ENCODE measurements at places on chromosomes 12 and 14.
A peak's percentile ranks its signal among the peaks of the same experiment; 100 is the strongest.

- no peak for DNase-seq
Observed at GRCh38 chr14:68164711-68165113, 345.1 kb downstream of the RAD51B start.

DNA sequence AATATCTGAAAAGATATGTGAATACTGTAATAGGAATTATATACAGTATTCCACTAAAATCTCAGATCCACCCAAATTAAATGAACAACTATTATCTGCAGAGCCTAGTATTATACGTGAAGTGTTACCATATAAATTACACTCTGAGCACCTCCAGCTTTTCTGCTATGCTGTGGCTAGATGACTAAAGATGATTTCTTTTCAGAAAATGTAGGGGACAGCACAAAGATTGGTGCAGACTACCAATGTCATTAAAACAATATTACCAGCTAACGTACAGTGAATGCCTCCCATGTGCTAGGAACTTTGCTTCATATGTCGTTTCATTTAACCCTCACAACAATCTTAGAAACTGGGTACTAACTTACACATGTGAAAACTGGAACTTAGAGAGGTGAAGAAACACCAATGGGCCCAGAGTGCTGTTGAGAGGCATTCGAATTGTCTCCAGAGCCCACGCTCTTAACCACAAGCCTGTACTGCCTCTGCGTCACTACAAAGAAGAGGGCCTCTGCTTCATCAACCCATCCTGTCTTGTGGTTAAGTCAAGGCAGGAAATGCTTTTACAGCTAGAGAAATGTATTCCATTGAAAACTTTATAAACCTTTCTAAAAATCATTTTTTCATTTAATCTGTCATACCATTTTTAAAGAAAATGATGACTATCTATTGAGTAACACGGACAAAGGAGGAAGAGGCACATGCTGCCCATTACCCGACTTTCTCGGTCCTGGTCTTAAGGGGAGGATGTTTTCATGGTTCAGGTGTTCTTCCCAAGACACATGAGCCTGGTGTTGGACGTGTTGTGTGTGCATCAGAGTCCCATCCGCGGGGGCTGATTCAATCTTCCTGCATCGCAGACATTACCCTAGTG is 1.3 kb downstream of the GPR65 start:
- DNase-seq = no peak

GRCh38 chr12:13177373-13177772 is 19.2 kb upstream of the EMP1 start:
- no peak for DNase-seq

DNA sequence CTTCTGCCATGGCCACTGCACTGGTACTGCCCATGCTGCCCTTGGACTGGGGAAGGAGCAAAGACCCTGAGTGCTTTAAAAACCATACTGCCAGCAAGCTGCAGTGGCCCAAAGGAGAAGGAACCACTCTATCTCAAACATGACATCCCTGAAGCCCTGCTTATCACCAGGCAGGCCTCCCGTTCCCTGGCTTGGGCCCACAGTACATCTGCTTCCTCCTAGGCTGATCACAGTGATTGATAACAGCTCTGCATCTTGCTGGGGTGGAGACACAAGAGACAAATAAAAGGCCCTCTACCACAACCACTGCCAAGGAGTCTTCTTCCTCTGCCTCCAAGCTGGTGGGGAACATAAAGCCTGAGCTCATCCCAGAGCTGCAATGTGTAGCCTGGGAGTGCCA is 567.5 kb downstream of the TRHDE start:
- no peak for DNase-seq

GRCh38 chr14:105305345-105305744 is 4.5 kb upstream of the BRF1 start:
- no peak for DNase-seq

DNA sequence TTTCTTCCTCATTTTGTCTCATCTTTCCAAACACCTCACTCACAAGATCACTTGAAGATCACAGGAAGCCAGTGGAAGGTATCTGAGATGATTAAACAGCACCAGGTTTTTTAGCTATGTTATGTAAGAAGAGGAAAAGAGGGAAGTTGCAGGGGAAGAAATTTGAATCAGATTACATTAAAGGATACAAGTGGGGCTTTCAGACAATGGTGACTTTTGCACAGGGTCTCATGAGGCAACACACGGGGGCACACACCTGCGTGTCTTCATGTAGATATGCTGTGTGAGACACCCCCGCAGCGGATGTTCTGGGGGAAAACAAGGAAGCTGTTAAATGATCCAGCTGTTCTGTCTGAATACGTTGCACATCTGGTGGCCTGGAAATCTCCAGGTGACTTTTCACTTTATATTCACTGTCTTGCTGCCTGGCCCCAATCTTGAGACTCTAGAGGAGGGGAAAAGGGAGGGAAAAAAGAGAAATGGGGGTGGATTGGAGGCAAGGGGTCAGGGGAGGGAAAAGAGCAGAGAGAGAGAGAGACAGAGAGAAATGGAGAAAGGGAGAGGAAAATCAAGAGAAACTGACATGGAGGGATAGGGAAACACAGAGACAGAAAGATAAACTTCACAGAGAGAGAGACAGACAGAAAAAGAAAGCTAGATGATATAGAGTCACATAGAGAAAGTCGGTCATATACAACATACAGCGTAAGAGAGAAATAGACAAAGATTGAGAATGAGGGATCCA is 36.3 kb upstream of the PPP1CC start:
- no peak for DNase-seq

DNA sequence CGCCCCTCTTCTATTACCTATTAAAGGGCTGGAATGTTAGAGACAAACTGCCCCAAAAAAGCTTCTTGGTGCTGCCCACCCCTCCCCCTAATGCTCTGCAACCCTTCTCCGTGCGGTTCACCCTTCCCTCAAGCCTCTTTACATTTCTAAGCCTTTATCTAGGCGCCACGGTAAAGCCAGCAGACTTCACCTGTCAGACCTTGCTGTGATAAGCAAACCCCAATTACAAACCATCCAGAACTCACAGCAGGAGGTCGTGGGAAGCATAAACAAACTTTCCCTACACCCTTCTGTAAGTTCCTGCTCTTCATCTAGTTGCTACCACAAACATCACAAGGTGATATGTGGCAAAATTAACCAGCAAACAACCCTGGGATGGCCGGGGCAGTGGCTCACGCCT is 56.8 kb downstream of the MOK start:
- DNase-seq = no peak

- no peak for DNase-seq
Observed at GRCh38 chr12:11947213-11947612, 123.5 kb upstream of the BCL2L14 start.

DNA sequence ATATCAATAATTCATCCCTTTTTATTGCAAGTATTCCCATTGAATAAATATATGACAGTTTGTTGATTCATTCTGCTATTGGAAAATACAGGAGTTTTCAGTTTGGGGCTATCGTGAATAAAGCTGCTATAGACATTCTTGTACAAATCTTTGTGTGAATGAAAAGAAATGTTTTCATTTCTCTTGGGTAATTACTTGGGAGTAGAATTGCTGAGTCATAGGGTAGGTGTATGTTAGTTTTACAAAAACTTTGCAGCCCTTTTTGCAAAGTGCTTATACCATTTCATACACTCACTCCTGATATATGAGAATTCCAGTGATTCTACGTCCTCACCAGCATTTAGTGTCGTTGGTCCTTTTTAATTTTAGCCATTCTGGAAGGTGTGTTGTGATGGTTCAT is 6.9 kb upstream of the PTCSC3 start:
- no peak for DNase-seq

DNA sequence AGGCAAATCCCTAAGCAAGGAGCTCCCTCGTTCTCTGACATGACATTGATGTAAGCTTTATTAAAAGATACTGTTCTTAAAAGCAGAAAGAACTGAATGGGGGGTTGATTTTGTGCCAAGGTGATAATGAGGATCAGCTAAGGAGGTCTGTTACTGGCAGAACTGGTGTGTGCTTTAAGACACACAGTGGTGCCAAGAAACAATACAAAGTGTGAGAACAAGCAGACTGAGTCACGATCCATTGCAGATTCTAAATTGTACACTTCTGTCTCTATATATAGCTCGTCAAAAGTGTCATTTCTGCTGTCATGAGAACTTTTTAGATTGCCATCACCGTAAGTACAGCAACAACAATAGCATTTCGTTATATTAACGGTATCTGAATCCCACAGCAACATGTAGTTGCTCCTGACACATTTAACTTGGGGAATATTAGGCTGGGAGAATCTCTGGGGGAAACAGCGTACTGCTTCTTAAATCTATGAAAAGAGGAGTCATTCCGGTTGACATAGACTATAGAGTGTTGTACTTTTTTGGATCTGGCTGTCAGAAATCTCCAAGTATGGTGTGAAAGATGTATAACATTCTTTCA is 151.3 kb upstream of the PRKD1 start:
- DNase-seq = no peak

GRCh38 chr12:2890001-2890387 is 697 bp upstream of the TULP3 start:
- DNase-seq = no peak

DNA sequence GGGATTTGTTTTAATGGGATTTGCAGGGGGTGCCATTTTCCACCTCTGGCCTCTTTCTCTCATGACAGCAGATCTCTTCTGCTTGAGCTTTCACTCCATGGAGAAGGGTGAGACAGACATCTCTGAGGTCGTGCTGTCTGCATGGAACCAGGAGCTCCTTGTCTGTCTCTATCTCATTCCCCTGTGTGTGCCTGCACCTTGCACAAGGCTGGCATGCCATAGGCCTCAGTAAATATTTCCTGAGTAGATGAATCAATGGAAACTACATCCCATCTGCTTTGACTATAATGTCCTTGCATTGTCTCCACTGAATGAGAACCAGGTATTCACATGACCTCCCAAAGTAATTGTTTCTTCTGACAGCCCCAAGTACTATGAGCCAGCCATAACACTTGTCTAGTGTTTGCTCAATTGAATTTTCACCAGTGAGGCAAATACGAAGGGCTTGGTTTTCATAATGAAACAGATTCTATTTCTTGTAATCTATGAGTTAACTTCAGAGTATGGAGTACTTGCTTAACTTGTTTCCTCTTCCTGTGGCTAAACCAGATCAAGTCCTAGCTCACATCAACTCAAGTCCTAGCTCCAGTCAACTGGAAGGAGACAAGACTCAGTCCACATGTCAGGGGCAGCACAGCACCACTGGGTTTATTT is 32.3 kb downstream of the KCNK13 start:
- DNase-seq = no peak

DNA sequence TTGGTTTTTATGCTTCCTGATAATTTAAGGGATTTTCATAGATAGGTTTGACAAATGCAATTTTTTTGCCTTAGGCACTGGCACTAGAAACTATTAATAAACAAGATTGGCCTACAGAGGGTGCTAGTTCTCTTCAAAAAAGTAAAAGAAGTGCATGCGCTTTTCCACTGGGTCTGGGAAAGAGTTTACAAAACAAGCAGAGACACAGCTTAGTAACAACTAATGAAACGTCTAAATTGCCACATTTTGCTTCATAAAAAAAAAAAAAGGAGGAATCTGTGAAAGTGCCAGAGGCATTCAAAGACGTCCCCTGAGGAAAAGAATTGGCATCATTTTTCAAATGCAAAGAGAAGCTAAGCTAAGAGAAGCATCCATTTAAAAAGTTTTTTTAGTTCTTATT is 58.3 kb upstream of the EEA1 start:
- DNase-seq = peak; percentile 78

DNA sequence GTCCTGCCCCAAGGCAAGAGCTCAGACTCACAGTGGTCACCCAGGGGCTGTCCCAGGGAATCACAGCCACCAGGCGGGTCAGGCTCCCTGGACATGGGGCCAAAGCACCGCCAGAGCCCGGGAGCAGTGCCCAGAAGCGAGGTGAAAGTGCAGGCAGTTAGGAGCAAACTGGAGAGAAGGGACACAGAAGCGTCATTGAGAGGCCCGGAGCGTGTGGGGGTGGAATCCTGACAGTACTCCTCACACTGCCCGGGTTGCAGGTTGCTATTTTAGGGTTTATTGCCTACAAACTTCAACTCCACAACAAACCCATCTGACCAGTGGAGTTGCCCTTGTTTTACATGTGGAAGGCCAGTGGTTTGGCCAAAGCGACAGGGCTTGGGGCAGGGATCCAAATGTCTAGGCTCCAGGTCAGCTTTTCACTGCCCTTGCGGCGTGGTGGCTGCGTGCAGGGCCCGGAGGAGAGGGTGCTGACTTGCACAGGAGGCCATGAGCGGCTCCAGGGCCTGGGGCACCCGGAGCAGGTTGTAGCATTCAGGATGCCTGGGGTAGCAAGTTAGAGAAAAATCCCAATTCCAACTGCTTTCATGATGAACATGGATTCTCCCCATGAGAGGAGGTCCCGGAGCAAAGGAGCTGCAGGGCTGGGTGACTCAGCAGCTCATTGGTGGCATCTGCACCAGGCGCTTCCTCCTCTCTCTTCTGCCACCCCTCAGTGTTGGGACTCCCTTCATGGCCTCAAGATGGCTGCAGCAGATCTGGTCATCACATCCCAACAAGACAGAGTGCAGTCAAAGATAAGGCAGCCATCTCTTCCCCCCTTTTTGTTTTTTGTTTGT is 112.3 kb upstream of the NCOR2 start:
- no peak for DNase-seq

DNA sequence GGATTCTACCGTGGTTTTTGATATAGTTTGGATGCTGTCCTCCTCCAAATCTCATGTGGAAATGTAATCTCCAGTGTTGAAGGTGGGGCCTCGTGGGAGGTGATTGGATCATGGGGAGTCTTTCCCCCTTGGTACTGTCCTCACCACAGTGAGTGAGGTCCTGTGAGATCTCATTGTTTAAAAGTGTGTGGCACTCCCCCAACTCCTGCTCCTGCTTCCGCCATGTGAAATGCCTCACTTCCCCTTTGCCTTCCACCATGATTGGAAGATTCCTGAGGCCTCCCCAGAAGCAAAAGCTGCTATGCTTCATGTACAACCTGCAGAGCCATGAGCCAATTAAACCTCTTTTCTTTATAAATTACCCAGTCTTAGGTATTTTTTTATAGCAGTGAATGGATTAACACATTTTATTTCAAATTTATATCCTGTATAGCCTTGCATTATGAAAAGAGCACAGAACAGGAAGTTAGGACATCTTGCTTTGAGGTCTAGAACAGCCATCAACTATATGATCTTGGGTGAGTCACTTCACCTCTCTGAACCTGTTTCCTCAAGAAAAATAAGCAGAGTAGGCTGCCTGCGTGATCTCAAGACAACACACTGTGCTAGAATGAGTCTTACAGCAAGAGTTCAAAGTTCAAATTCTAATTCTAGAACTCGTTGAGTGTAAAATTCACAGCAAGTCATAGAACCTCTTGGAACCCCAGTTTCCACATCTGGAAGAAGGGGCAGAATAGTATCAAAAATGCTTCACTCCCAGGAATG is 160.9 kb upstream of the EEA1 start:
- no peak for DNase-seq

- DNase-seq = no peak
Observed at GRCh38 chr14:47262801-47263200, 412.6 kb downstream of the MDGA2 start.

GRCh38 chr12:103780093-103780440 is 61.0 kb downstream of the NT5DC3 start:
- no peak for DNase-seq

- DNase-seq = no peak
Observed at GRCh38 chr12:89731089-89731488, 22.5 kb upstream of the ATP2B1 start.

DNA sequence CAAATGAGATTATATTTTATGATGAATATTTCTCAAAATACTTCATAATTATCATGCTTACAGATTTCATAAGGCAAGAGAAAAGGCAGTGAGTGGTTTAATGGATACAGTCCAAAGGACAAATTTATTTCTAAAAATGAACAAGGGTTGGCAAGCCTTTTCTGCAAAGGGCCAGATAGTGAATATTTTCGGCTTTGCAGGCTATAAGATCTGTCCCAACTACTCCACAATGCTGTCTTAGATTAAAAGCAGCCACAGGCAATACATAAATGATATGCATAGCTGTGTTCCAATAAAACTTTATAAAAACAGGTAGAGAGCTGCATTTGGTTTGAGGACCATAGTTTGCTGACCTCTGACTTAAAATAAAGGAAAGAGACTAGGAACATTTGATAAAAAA is 42.9 kb upstream of the STK38L start:
- DNase-seq = peak; percentile 40
